Endothelial cell (in vitro differentiated cells): ENCODE measurements at places on chromosomes 6 and 20. TPM values are rescaled to one million over a fixed set of nuclear protein-coding genes. Genes with fewer than 3 reads are reported as not detected.

SMLR1 gene
- total RNA-seq = not detected

UST gene
- 23.2 TPM for total RNA-seq

SNX9 gene
- 68.6 TPM for total RNA-seq

ZBP1 gene
- not detected for total RNA-seq

TAF11 gene
- total RNA-seq = 45.9 TPM

C6orf15 gene
- not detected for total RNA-seq

PRDM13 gene
- not detected for total RNA-seq

DLK2 gene
- total RNA-seq = 0.18 TPM

TMEM200A gene
- 3.5 TPM for total RNA-seq

KCNK15 gene
- total RNA-seq = not detected

OOEP gene
- not detected for total RNA-seq

GSTA1 gene
- 1.1 TPM for total RNA-seq

ABHD16B gene
- total RNA-seq = not detected

MOCS1 gene
- total RNA-seq = 15.8 TPM

CYP24A1 gene
- not detected for total RNA-seq

CTAGE9 gene
- not detected for total RNA-seq

SUMO4 gene
- 4.8 TPM for total RNA-seq

BAK1 gene
- total RNA-seq = 51.4 TPM

NKAIN4 gene
- 3.3 TPM for total RNA-seq

MAFB gene
- total RNA-seq = 2.1 TPM

WFDC5 gene
- total RNA-seq = not detected

DEFB115 gene
- total RNA-seq = not detected

RIPPLY2 gene
- total RNA-seq = not detected

NR2E1 gene
- not detected for total RNA-seq
